ENCODE measurements at places on chromosomes 16 and 17.

GRCh38 chr16:57694725-57695679 is at the start of gene DRC7:
DRC7 (plus strand) TSS chr16:57694806; CDS start chr16:57697950, 3,144 bp downstream.
- peak; percentile 66 for DNase-seq

GRCh38 chr16:19118938-19119431 is 5.2 kb downstream of the ITPRIPL2 start:
- DNase-seq: no peak

GRCh38 chr16:22673421-22673831 is 140.5 kb upstream of the HS3ST2 start:
- DNase-seq: no peak

- no peak for DNase-seq
Observed at GRCh38 chr16:54288835-54289241, 2.3 kb upstream of the IRX3 start.

DNA sequence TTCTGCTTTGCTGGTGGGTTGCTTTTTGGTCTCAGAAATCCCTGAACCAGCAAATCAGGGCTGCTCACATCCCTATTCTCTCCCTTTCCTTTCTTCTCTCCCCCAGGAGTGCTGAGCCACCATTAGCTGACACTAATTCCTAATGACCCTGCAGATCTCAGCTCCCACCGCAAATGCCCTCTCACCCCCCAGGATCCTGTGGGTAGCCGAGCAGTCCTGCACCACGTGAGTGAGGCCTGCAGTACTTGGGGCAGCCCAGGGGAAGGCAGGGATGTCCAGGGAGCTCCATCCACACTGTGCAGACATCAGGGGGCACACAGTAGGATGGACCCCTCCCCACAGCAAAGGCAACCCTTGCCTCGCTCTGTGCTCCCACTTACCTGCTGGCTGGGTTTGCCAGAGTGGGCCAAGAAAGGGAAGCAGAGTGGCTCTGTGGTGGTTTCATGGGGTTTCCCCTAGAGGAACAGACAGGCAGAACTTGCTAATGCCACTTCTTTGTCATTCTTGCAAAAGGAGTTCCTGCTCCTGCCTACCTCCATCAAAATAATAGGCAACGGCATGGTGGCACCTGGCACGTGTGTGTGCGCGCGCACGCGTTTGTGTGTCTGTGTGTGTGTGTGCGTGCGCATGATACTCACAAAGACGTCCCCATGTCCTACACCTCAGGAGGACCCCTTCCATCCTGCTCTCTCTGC is 135.6 kb downstream of the GAS7 start:
- no peak for DNase-seq

- DNase-seq: no peak
Observed at GRCh38 chr16:47667956-47668355, 206.8 kb downstream of the PHKB start.

DNA sequence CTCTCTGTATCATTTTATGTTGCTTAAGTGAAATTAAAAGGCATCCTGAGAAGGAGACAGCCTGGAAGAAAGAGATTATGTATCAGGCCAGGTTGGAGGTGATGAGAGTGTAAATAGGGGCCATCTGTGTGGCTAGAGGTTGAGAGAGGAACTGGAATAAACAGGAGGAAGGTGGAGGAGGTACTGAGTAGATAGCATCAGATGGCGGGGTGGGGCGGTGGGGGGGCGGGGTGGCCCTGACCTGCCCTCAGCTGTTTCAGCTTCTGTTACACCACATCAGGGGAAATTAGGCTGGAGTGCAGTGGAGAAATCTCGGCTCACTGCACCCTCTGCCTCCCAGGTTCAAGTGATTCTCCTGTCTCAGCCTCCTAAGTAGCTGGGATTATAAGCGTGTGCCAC is 6.9 kb upstream of the KCNG4 start:
- DNase-seq: no peak

- DNase-seq: no peak
Observed at GRCh38 chr16:9854675-9855074, 327.6 kb downstream of the GRIN2A start.

- no peak for DNase-seq
Observed at GRCh38 chr16:55494994-55495421, 13.9 kb upstream of the LPCAT2 start.

Data from T47D (cell line).